Stimulated activated CD4-positive, alpha-beta T cell treated with anti-CD3 and anti-CD28 coated beads, Interleukin-2, amount 100 ng/mL, for 24 hours (primary cell): ENCODE measurements at places on chromosomes 5 and 9.

DNA sequence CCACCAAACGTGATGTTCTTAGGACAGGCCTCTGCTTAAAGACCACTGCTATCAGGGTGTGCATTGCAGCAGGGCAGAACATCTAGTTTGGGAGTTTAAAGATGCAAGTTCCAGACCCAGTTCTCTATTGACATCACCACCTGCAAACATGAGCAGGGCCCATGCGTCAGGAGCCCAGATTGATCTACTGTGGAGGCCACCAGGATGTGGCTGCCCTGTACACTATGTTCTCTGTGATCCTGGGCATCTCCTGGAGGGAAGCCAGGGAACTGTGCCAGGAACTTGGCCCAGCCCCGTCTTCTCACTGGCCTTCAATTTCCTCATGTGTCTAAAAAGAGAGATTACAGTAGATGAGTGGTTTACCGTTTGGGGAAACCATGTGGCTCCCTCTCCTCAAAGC is 87.1 kb downstream of the PDE6A start:
- no peak for DNase-seq

GRCh38 chr5:151156507-151157420 is 815 bp downstream of the ANXA6 start:
- no peak for DNase-seq

- DNase-seq: no peak
These were observed 9.1 kb downstream of the MEGF10 start for GRCh38 chr5:127299678-127300077.

DNA sequence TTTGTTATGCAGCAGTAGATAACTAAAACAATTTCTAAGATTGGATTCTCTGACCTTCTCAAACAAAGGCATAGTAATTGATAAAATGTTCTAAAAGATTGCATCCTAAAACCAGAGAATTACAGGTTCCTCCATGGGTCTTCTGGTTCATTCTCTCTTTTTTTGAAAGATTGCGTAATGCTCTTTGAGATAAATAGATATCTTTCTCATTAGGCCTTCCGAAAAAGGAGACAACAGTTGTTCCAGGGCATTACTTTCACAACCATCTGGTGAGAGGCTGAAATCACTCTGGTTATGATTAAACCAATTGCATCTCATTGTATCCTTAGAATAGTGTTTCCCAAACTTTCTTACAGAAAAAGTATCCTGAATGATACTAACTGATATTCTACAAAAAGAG is 174.7 kb upstream of the NREP start:
- DNase-seq: no peak

DNA sequence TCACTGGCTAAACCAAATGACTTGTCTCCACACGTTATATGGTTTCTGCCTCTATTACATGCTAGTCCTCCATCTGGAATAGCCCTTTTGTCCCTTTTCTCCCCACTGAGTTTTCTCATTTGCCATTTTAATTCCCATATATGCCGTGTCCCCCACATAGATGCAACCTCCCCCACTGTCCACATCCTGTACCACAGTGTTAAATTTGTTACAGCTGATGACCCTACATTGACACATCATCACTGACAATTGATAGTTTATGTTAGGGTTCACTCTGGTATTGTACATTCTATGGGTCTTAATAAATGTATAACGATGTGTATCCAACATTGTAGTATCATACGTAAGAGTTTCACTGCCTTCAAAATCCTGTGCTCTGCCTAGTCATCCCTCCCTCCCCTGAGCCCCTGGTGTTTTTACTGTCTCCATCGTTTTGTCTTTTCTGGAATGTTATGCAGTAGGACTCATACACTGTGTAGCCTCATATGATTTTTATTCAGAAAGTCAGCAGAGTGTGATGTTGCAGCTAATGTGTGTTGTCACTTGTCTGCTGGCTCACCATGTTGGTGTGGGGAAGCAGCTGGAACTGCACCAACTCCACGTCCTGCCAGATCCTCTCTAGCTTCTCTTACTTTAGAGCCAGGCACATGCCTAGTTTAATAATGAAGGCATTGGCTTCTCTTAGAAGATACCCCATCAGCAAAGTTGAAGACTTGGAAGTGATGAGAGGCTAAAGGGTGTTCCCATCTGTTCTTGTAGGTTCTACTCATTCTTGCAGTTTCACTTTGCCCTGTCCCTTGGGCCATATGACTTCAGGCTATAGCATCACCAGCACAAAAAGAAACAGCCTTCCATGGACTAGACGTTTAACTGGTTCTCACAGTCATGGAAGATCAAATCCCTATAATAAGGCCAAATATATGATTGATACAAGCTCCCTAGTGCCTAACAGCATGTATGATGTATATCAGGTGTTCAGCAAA is 30.2 kb downstream of the LRRC70 start:
- DNase-seq: no peak

DNA sequence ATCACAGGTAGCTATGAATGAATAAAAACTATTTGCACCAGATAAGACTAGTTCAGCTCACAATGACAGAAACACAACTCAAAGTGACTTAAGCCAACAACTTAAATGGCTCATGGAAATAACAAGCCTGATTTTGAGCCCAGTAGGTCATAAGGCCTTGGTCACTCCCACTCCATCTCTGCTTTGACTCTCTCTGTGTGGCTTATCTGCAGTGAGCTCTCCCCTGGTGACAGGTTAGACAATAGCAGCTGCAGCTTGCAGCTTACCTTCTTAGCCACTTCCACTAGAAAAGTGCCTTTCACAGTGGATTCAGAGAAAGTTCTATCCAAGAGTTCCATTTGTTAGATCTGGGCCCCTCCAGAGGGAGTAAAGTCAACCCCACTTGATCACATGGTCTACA is 315.7 kb downstream of the RAB3C start:
- DNase-seq: no peak

DNA sequence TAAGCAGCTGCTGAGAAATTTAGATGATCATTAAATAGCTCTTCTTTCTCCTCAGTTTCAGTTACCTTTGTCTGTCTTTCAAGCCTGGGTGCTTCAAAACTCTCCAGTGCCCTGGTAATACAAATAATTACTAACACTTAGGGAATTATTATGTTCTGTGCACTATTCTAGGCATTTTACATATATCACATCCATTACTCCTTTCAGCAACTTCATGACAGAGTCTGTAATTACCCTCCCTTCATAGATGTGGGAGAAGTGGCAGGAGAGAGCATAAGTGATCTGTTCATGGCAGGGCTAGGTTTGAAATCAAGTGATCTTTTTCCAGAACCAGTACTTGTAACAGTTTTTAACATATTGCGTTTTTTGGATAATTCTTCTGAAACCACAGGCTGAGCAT is 32.0 kb downstream of the MAN2A1 start:
- no peak for DNase-seq

DNA sequence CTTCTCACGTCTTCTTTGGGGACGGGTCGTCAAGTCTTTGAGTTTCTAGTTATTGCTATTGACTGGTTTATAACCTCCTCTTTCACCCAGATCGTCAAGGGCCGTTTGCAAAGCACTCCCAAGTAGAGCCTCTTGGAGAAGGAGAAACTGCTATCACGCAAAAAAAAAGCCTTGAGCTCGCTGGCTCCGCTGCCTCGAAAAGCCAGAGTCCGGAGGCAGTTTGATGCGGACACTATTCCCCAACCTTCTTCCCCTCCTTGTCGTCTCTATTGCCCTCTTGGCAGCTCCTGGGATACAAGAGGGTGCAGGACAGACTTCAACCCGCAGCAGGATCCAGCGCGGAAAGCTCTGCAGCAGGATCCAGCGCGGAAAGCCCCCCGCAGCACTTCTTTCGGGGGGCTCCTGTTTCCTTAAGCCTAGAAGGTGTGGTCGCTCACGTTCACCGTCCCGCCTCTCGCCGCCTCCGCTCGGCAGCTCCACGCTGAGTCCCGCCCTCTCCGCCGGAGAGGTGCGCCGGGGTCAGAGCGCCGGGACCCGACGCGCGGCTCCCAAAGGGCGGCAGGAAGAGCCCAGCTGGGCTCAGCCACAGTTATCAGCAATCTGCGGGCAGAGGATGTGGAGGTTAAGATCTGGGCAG is at the start of gene PCDHAC1:
TSS of gene PCDHAC1 (plus strand) at position 494 of the 637 bp plus-strand sequence. CDS start 594 bp downstream, outside the sequence.
- DNase-seq: no peak

GRCh38 chr9:134408389-134408788 is 82.1 kb downstream of the RXRA start:
- DNase-seq: no peak

DNA sequence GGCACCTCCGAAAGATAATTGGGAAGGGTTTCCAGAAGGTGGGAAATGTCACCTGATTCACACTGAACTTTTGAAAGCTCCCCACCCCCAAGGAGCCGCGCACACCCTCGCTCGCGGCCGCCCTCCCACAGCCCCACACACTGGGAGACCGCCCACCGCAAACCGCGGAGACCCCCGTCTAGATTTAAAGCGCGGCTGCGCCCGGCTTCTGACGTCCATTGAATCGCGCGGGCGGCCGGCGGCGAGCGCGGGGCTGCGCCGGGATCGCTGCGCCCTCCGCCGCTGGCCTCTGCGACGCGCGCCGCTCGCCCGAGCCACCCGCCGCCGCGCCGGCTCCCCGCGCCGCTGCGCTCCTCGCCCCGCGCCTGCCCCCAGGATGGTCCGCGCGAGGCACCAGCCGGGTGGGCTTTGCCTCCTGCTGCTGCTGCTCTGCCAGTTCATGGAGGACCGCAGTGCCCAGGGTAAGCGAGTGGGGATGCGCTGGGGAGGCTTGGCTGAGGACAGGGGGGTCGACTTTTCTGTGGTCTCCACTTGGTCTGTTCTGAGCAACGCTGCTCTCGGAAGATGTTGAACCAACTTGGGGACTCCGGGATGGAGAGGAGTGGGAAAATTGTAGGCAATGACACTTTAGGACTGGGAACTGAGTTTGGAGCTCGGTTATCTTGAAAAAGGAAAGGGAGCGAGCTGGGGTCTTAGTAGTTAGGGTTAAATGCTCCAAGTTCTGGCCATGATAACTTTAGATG is at the start of gene FST:
TSS of gene FST (plus strand) at position 214 of the 743 bp plus-strand sequence. CDS start at position 377, 163 bp downstream.
- DNase-seq: no peak

DNA sequence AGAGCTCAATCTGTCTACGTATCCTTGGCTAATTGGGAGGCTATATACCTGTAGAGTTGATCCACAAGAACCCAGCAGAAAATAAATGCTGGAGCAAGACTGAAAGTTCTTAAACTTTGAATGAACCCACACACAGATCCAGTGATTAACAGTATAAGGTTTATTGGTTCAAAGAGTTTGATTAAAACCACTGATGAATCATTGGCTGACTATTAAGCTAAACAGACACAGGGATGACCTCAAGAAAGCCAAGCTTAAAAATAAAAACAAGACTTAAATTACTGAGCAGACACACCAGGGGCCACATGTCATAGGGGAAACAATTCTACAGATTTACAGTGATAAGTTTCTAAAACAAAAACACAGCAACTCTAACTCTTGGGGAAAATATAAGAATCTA is 163.6 kb downstream of the SPATA31D1 start:
- DNase-seq: no peak

DNA sequence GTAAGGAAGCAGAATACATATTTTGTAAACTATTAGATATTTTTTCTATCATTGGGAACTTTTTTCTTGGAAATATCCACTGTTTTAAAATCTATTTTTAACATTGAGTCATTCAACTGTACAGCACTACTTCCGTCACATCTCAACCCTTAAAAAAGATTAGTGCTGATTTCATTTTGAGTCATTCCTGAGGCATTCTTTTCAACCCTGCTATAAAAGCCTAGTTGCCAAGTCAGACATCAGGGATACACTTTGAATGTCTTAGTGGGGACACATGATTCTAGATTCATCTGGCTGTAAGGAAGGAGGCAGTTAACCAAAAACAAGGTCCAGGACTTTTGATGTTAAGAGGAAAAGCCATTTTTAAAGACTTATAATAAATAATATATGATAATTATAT is 160.9 kb downstream of the GIN1 start:
- no peak for DNase-seq

- no peak for DNase-seq
These were observed 155.8 kb upstream of the SMIM23 start for GRCh38 chr5:171629628-171630349.

- no peak for DNase-seq
These were observed 8.5 kb downstream of the HBEGF start for GRCh38 chr5:140337880-140338279.

GRCh38 chr9:120175031-120175430 is 404.9 kb downstream of the CDK5RAP2 start:
- no peak for DNase-seq

GRCh38 chr9:114687034-114687433 is 5.0 kb upstream of the TEX48 start:
- no peak for DNase-seq

DNA sequence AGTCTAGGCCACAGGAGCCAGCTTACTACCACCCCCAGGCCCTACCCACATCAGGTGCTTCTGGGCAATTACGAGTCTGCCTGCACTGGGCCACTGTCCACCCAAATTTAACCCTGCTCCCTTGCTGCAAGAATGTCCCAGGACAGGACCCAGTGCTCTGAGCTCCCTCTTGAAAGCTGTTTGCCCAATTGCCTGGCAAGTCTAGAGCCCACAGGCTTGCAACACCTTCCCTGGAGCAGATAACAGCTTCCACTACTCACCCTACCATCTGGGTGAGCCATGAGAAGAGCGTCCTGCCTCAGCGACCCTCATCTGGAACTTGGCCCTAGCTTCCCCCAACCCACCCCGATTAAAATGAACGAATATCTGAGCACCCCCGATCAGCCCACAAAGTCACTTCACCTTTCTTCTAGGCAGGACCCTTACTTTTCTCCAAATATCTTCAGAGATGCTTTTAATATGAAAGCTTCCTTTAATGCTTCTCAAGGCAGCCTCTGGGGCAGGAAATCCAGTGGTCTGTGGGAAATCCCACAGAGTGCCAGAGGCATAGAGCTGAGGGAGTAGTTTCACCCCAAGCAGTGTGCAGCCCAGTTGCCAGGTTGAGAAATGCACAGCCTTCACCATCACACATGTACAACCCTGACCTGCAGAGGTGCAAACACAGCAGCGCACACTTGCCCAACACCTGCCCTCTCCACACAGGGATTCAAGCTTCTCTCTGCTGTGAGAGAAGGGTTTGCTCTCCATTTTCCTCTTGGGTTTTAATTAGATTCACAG is 10.6 kb downstream of the ACSL6 start:
- DNase-seq: no peak

- DNase-seq: no peak
These were observed 30.1 kb upstream of the TENT2 start for GRCh38 chr5:79582186-79582585.

GRCh38 chr5:173907686-173908371 is 19.7 kb downstream of the CPEB4 start:
- no peak for DNase-seq

DNA sequence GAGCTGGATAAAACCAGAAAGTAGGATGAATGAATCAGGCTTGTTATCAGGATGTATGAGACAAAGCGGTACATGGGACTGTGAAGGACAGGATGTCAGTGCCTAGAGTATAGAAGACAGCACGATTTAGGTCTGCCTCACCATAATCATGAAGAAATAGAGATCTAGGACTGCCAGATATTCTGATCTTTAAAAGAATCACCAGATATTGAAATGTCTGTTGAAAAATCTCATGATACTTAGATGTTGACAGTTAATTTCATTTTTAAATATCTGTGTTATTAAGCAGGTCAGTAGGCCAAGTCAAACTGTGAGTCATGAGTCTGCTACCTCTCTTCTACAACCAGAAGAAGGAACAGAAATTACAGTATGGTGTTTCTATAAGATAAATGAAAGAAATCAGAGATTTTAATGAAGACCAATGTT is 65.0 kb downstream of the ST8SIA4 start:
- no peak for DNase-seq

GRCh38 chr5:140111011-140111858 is 2.7 kb upstream of the PURA start:
- no peak for DNase-seq
